GM23338 (cell line): ENCODE measurements at places on chromosomes 11 and 22. TPM values are rescaled to one million over a fixed set of nuclear protein-coding genes. Genes with fewer than 3 reads are reported as not detected.
A peak's percentile ranks its signal among the peaks of the same experiment; 100 is the strongest.

GRCh38 chr11:10653946-10654810 is 39.4 kb downstream of the IRAG1 start:
- no peak overlapping the region for H3K27ac ChIP-seq
- no peaks in the 10 kb centered on the region for H3K4me1 ChIP-seq
- H3K36me3 ChIP-seq = no peaks in the 10 kb centered on the region
- H3K27me3 ChIP-seq = no peaks in the 10 kb centered on the region
- no peak overlapping the region for H3K4me3 ChIP-seq

DNA sequence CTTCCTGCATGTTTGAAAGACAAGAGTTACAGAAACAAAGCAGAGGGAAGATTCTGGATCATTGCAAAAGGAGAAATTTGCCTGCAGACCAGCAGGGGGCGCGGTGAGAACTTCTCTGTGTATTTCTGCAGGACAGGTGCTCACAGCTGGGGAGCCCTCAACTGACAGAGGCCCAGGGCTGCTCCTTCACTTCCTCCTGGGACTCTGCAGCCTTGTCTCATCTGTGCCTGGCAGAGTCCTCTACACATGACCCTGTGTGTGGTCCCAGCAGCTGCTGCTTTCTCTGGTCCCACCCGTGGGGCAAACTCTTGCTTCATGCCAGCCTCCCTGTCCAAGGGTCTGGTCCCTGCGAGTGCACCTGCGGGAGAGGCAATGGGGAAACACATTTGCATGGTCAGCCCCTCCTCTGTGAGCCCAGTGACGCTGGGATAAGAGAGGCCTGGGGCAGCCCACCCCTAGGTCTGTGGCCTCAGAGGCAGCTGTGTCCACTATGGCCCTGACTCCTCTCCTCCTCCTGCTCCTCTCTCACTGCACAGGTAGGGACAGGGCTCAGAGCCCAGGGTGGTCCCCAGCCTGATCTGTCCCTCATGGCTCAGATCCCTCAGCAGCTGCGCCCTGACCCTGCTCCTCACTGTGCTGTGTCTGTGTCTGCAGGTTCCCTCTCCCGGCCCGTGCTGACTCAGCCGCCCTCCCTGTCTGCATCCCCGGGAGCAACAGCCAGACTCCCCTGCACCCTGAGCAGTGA is 43.2 kb upstream of the VPREB1 start:
- H3K4me3 ChIP-seq = no peak overlapping the region
- H3K27ac ChIP-seq = no peak overlapping the region
- H3K4me1 ChIP-seq = no peaks in the 10 kb centered on the region
- peak; percentile 78 for DNase-seq

- H3K4me1 ChIP-seq = peaks cover 7% of the 10 kb centered on the region; the same call in 1 of the 2 replicates
- no peaks in the 10 kb centered on the region for H3K36me3 ChIP-seq
Observed at GRCh38 chr11:15280393-15280792, 165.7 kb downstream of the INSC start.

The OR51B2 gene
- not detected in 2 replicates for total RNA-seq

- no peaks in the 10 kb centered on the region for H3K36me3 ChIP-seq
- peaks cover 6% of the 10 kb centered on the region; the same call in 1 of the 2 replicates for H3K27me3 ChIP-seq
- no peak overlapping the region for H3K4me3 ChIP-seq
- no peaks in the 10 kb centered on the region for H3K4me1 ChIP-seq
- no peak for DNase-seq
- no peak overlapping the region for H3K27ac ChIP-seq
Observed at GRCh38 chr11:64510759-64511158, 80.3 kb upstream of the SLC22A12 start.

The ZNF280B gene
- 5.7 and 6.7 TPM in 2 replicates for total RNA-seq

The CPT1A gene
- total RNA-seq = 9.5 and 11.5 TPM in 2 replicates

DNA sequence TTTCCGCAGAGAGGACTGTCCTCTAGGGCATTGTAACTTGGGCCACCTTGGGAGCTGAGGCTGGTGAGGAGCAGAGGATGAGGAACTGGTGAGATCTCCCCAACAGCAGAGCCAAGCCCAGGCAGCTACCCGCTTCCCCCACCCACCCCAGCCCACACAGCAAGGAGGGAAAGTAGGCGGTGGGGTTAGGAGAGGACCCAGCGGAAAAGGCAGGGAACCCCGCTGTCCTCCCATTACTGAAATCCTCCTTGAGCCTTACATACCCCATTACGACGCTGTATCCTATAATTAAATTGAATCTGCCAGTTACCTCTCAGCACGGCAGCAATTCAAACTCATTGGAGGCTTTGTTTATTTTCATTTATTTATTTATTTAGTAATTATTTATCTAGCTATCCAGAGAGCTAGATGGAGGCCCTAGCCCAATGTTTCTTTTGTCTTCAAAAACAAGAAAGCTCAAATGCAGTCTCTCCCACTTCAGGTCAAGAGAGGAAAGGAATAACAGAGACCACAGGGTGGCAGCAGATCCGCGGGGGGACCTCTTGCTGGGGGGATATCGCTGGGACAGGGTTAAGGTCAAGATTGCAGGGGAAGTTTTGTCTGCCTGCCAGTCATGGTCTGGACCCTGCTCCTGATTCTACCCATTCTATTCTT is 218.0 kb downstream of the ST3GAL4 start:
- no peak overlapping the region for H3K4me3 ChIP-seq
- no peaks in the 10 kb centered on the region for H3K36me3 ChIP-seq
- peak; percentile 73 for DNase-seq
- H3K4me1 ChIP-seq = peaks cover 5% of the 10 kb centered on the region
- no peak overlapping the region for H3K27ac ChIP-seq
- H3K27me3 ChIP-seq = no peaks in the 10 kb centered on the region

DNA sequence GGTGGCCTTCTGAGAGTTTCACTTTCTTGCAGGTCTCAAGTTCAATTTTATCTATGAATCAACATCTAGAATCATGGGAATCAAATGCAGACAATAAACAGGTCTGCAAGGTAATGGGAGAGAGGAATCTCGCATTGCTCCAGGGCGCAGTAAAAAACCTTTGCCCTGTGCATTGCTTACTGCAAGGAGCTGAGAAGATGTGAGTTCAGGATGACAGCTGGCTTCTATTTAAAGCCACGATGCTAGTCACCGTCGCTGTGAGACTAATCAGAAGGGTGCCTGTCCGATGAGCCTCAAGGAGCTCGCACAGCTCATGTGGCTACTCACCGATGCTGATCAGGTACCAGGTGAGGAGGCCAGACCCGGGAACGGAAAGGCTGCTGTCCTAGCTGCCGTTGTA is 30.2 kb upstream of the APOA1 start:
- no peak overlapping the region for H3K4me3 ChIP-seq
- H3K27me3 ChIP-seq = no peaks in the 10 kb centered on the region
- H3K36me3 ChIP-seq = peaks cover 24% of the 10 kb centered on the region; the same call in 1 of the 2 replicates

DNA sequence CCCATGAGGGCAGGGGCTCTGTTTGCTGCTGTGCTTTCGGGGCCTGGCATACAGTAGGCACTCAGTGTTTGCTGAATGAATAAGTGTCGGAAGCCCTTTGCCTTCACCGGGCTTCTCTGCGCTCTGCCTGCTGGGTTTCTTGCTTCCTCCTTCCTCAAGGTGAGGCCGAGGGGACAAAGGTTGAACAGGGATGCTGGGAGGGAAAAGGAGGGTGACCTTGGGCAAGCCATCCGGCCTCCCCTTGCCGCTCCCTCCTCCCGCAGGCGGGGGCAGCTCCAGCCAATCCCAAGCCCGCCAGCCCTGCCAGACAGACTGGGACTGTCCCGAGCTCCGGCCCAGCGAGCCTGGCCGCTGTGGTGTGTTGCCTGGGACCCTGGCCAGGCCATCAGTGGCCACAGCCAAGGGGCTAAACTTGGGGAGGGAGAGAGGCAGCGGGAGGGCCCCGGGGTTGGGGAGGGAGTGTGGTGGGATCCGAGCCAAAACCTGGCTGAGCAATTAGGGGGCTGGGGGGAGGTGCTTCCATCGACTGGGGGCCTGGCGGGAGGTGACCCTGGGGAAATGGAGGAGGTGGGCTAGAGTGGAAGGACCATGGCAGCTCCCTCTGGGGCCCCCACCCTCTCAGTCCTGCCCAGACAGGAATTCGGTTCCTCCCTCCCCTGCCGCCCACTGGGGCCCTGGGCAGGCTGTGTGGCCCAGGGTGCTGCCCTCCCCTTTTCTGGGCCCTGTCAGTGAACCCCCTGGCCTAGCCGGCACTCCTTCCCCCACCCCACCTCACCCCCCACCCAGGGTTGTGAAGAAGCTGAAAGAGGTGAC is 3.4 kb upstream of the RCOR2 start:
- peaks cover 23% of the 10 kb centered on the region for H3K4me1 ChIP-seq
- H3K36me3 ChIP-seq = no peaks in the 10 kb centered on the region
- DNase-seq = peak; percentile 88
- H3K27me3 ChIP-seq = no peaks in the 10 kb centered on the region; the same call in 1 of the 2 replicates

The CDC42BPG gene
- 10.1 and 11.6 TPM in 2 replicates for total RNA-seq

DNA sequence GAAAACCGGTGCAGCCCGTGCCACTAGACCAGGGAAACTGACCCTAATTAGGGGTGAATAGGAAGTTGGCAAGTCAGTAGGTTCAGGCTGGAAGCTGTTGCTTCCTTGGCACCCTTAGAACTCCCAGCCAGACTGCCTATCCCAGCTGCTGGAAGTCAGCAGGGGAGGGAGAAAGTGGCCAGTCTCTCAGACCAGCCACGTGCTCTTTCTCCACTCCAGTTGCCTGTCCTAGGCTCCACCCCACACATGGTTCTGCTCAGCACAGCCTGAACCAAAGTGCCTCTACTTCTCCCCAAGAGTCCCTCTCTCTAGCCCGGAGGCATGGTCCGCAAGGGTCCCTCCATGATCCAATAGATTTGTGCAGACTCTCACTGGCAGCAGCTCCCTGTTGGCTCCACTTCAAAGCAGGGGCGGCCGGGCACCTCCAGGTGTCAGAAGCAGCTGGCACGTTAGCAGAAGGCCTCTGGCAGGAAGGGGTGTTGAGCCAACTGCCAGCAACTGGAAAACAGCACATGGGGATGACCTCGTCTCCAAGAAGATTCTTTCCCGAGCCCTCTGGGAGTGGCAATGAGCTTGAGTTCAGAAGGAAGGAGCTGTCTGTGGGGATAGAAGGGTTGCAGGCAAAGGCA is 27.7 kb downstream of the ARFGAP2 start:
- H3K4me3 ChIP-seq = no peak overlapping the region
- H3K4me1 ChIP-seq = peaks cover 6% of the 10 kb centered on the region
- no peak overlapping the region for H3K27ac ChIP-seq
- DNase-seq = no peak
- no peaks in the 10 kb centered on the region for H3K36me3 ChIP-seq

- peaks cover 60% of the 10 kb centered on the region for H3K4me1 ChIP-seq
- peak; percentile 99 for DNase-seq
- H3K27me3 ChIP-seq = no peaks in the 10 kb centered on the region
- H3K4me3 ChIP-seq = peak within 1 kb of the TSS; percentile 99
- peak within 1 kb of the TSS; percentile 98 for H3K27ac ChIP-seq
Observed at GRCh38 chr11:87037450-87038234, at the start of gene TMEM135. TSS of gene TMEM135 (plus strand) at chr11:87037934. CDS start at chr11:87038046, 112 bp downstream.

GRCh38 chr11:118886681-118887111 is 3.0 kb downstream of the CXCR5 start:
- no peaks in the 10 kb centered on the region for H3K36me3 ChIP-seq
- DNase-seq = no peak
- H3K4me3 ChIP-seq = no peak overlapping the region
- H3K27me3 ChIP-seq = no peaks in the 10 kb centered on the region

DNA sequence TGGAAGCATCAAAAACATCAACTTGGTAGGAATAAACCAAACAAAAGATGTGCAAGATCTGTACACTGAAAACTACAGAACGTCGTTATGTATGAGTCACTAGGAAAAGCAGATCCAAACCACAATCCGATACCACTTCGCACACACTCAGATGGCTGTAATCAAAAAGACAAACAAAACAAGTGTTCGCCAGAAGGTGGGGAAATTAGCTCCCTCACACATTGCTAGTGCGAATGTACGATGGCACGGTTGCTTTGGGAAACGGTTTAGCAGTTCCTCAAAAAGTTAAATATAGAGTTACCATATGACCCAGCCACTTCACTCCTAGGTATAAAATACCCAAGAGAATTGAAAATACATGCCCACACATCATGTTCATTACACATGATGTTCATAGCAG is 14.8 kb upstream of the CARD10 start:
- no peak overlapping the region for H3K4me3 ChIP-seq
- no peak overlapping the region for H3K27ac ChIP-seq
- DNase-seq = no peak
- H3K4me1 ChIP-seq = no peaks in the 10 kb centered on the region
- H3K27me3 ChIP-seq = no peaks in the 10 kb centered on the region

- H3K36me3 ChIP-seq = no peaks in the 10 kb centered on the region
- H3K27me3 ChIP-seq = no peaks in the 10 kb centered on the region
- no peak overlapping the region for H3K4me3 ChIP-seq
- no peak overlapping the region for H3K27ac ChIP-seq
- DNase-seq = peak; percentile 4
- peaks cover 14% of the 10 kb centered on the region; the same call in 1 of the 2 replicates for H3K4me1 ChIP-seq
Observed at GRCh38 chr11:8638300-8638699, 44.2 kb downstream of the TRIM66 start.

GRCh38 chr11:46916286-46917108 is 1.9 kb downstream of the LRP4 start:
- no peaks in the 10 kb centered on the region for H3K36me3 ChIP-seq
- H3K27ac ChIP-seq = no peak overlapping the region
- peaks cover 22% of the 10 kb centered on the region for H3K27me3 ChIP-seq
- peaks cover 51% of the 10 kb centered on the region for H3K4me1 ChIP-seq
- peak overlapping the region; percentile 88 for H3K4me3 ChIP-seq

The ANO9 gene
- 6.5 and 10.2 TPM in 2 replicates for total RNA-seq

DNA sequence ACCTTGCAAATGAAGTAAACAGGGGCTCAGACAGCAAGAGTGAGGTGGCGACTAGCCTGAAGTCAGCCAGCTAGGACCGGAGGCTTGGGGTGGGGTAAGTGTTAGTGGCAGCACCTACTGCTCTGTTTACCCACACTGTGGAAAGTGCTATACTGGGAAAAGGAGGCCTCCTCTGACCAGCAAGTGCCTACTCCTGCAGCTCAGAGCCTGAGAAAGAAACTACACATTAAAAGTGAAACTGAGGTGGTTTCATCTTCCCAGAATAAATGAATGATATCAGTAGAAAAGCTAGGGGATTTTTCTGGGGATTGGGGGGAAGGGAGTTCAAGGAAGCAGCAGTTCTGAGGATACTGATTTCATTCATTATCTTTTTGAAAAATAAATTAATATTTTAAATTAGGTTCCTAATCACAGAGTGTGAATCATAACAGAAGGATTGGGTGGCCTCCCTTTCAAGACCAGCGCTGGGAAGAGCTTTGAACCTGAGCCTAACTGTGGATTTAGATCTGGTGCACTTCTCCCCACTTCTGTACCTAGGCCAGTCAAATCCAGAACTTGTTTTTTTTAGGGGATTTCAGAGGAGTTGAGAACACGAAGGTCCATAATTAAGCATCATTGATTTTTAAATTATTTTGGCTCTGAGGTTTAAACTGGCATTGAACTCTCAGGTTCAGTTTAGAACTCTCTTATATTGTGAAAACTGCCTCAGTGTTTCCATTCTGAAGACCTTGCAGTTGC is 48.1 kb upstream of the GRAMD1B start:
- DNase-seq = no peak
- no peak overlapping the region for H3K27ac ChIP-seq
- no peaks in the 10 kb centered on the region for H3K36me3 ChIP-seq

DNA sequence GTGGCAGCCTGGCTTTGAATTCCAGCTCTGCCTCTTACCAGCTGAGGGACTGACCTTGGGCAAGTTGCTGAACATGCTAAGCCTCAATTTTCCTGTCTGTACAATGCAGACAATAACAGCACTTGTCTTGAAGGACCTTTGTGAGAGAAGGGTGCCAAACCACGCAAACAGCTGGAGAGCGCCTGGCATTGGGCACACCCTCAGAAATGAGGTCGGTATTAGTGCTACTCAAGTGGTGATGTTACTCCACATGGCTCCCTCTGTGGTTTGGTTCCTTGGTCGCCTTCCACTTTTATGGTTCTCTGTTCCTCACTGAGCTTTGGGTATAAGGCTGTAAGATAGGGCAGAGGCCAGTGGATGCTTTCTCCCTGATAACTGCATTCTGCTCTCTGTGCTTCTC is 8.2 kb downstream of the UBASH3B start:
- DNase-seq = no peak
- H3K4me3 ChIP-seq = no peak overlapping the region
- H3K27ac ChIP-seq = no peak overlapping the region
- no peaks in the 10 kb centered on the region for H3K27me3 ChIP-seq
- H3K4me1 ChIP-seq = no peaks in the 10 kb centered on the region
